ENCODE measurements at places on chromosomes 1 and 21.
A peak's percentile ranks its signal among the peaks of the same experiment; 100 is the strongest.

GRCh38 chr1:161082996-161083747 lies 6.2 kb downstream of the NECTIN4 start:
- DNase-seq: no peak

DNA sequence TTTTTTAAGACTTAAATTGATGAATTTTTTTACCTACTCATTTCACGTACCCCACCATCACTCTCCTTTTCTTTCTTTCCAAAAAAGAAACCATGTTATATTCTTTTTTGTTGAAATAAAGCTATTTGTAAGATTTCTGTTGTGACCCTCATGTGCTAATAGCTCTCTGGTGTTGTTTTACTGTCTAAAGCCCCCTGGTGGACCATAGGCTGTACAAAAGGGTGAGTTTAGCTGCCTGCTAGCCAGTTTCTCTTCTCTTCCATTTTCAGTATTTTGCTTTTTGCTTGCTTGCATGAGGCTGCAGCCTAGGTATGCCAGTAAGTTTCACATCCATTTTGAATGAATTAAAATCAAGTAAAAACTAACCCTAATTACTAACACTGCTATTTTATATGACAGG lies 15.6 kb upstream of the VAMP3 start:
- DNase-seq: no peak

DNA sequence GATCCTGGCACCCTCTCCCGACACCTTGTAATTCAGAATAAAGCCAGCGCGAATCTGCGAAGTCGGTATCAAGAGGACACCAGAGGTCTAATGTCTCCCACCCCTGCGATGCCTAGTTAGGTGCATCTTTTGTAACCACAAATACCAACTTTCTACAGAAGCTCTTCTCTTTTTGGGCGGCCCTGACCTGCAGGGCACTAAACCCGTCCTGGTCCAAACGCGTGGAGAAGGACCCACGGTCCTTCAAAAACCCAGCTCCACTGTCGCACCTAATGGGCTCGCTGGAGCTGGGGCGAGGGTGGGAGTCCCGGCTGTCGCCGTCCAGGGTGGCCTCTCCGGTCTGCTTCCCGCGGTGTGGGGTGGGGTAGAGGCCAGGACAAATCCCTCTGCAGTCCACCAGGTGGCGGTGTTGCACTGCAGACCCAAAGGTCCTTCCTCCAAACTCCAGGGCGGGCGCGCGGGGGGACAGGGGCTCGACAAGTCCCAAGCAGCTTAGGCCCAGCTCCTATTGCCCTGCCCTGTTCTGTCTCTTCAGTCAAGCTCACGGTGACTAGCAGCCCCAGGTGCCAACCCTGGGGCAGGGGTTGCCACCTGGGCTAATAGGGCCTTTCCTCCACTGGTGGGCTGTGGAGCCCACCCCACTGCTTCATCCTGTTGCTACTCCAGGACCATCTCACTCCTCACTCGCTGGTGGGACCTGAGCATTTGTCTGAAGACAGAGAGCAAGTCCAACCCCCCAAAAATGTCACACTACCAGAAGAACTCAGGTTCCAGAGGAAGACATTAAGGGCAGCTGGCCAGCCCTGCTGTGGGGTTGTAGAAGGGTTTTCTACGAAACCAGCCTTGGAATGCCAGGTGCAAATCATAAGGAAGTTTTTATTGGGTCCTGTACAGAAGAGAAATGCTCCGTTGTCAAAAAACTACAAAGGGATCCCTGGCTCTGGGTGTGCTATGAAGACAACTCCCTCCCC lies 2.8 kb downstream of the HES3 start:
- DNase-seq: peak; percentile 68

DNA sequence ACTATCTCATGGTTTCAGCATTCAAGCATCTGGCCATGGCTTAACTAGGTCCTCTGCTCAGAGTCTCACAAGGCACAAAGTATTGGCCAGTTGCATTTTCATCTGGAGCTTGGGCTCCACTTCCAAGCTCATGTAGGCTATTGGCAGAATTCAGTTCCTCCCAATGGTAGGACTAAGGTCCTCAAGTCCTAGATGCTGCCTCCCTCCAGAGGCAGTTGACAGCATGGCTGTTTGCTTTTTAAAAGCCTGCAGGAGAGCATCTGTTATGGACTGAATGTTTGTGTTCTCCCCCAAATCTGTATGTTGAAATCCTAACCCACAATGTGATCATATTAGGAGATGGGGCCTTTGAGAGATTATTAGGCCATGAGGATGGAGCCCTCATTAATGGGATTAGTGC lies 38.0 kb upstream of the HLX start:
- no peak for DNase-seq

DNA sequence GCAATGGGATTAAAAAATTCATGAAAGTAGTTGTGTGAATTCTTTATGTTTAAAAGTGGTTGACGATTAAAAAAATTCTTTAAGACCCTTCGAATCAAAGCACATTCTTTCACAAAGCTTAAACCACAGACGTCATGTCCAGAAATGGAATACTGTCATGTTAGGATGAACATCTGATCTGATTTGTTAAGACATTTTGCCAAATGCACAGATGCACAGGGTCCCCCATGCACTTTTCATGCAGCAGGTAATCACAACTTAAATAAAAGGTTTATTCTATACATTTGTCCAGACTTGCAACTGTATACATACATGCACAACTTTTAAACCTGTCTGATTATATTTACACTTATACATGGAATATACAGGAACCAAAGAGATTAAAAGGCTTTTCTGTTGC lies 103.3 kb downstream of the NRIP1 start:
- no peak for DNase-seq

DNA sequence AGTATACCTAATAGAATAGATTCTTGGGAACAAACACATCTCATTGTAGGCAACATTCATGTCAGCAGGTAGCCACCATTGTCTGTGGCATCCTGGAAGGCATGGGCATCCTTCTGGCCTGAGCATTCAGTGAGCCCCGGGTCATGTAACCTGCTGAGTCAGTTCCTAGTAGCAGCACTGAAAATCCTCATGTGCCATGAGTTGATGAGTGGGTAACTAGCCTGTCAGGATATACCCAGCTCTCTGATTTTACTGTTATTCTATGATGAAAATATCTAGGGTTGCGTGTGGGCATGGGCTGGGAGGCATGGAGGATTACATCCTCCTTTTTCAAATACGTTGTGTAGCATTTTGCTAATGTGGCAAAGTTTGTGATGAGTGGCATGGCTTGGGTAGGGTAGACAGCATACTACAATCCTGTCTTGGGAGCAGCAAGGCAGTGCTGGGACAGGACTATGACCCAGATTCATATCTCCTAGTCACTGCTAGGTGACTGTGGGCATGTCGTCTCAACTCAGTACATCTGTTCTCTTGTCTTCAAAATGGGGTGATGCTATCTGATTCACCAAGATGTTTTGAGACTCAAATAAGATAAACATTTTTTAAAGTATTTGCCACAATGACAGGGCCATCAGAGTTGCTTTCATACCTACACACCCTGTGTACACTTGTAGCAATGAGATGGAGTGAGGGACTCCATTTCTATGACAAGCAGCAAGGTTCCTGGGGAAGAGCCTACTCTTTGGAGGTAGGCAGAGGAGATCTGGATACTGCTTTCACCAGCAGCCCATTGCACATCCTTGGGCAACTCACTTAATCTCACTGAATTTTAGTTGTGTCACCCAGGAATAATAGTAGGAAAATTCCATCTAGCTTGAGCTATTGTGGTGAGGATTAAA lies 62.5 kb downstream of the CD58 start:
- peak; percentile 40 for DNase-seq
